WERI-Rb-1 (cell line): ENCODE measurements at places on chromosomes 6 and 20.

- no peak for DNase-seq
These were observed 70.8 kb downstream of the PSMG4 start for GRCh38 chr6:3329393-3330051.

- DNase-seq, result no peak
These were observed 159.1 kb downstream of the TFAP2C start for GRCh38 chr20:56788041-56788670.

DNA sequence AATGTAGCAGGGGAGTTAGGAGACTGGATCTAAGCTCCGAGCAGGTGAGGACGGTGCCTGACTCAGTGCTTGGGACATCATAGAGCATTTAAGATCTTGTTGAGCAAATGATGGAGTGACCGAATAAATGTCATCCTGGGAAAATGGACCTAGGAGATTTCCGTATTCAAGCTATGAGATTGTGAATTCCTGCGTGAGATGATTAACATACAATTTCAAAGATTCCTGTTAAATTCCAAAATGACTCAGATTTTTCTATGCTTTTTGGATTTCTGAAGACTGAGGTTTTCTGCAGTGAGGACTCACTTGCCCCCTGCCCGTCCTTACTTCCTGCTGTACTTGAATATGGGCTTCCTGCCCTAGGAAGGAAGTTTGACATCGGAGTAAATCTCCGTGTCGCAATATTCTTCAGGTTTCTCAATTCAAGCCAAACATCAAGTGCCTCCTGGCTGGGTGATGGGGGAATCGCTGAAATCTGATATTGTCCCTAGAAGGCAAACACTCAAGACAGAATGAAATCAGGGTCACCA, 5.2 kb downstream of the SYTL3 start:
- no peak for DNase-seq

GRCh38 chr6:159052720-159053119, 7.9 kb upstream of the TAGAP start:
- no peak for DNase-seq
